ENCODE measurements at places on chromosomes 5 and 9.

DNA sequence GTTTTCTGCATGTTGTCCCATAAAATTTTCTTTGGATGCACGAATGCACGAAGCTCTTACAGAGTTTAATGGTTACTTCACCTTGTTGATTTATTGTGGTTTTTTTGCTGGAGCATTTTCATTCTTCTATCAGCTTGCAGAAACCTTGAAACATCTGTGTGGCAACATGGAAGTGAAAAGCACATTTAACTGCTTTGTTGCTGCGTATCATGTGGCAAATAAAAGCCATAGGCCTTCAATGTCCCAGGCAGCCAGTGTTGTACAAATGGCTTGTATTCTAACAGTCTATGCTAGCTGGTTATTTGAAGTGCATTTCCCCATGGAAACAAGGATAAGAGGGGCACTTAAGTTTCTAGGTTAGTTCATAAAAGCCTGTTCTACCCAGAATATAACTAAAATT, 42.5 kb upstream of the RASGRF2 start:
- DNase-seq: no peak

DNA sequence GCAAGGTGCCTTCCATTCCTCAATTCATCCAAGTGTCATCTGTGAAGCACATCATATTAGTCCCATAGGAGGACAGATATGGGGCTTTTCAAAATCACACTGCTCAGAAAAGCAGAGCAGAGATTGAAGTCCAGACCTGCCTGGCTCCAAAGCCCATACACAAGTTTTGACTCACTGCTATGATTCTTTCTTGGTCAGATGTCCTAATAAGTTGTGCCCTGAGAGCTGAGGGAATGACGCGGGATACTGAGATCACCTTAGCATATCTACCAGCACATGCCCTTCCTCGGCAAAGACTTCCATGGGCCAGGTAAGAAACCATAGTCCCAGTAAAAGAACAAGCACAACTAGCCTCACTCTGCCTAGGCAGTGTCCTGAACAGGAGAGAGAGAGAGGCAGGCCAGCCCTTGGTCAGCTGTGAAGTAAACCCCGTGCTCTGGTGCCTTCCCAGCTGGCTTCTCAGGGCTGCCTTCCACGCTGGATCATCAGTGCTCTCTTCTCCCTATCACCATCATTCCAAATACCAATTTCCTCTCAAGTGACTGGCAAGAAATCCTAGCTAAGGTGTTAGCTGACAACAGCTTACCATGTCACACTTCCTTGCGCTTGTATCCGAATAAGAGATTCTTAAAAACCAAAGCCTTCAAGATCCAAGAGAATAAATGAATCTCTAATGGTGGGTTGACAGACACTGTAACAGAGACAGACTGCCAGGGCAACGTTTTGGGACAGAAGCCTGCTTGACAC, 73.2 kb downstream of the SIL1 start:
- DNase-seq: no peak

- DNase-seq: no peak
These were observed 23.7 kb downstream of the NIPBL start for GRCh38 chr5:36900283-36900682.

- DNase-seq: no peak
These were observed 26.5 kb downstream of the TRMO start for GRCh38 chr9:97895695-97896332.

- DNase-seq: peak; percentile 44
These were observed 1.1 kb upstream of the NOTCH1 start for GRCh38 chr9:136546697-136547501.

DNA sequence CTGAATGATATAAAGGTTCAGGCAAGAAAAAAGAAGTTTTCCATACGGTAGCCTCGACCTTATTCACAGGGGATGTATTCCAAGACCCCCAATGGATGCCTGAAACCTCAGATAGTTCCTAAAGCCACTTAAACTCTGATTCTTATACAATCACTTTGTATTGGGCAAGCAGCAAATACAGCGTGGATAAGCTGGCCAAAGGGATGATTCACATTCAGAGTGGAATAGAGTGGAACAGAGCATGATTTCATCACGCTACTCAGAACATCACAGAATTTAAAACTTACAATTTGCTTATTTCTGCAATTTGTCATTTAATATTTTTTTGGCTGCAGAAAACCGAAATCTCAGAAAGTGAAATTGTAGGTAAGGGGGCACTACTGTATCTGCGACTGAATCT, 40.5 kb upstream of the CDH18 start:
- DNase-seq: no peak
